ENCODE measurements at places on chromosomes 5 and 9. TPM values are rescaled to one million over a fixed set of nuclear protein-coding genes. Genes with fewer than 3 reads are reported as not detected.

CCL21 gene
- not detected for total RNA-seq

MZB1 gene
- total RNA-seq = not detected

PRSS3 gene
- total RNA-seq = 12.6 TPM

CTSL gene
- 662 TPM for total RNA-seq

NR5A1 gene
- total RNA-seq = 0.15 TPM

LRRC70 gene
- total RNA-seq = 0.12 TPM
